ENCODE measurements at places on chromosomes 6 and 20. TPM values are rescaled to one million over a fixed set of nuclear protein-coding genes. Genes with fewer than 3 reads are reported as not detected.

The RWDD2A gene
- total RNA-seq, result 1.9 TPM

The TP53TG5 gene
- total RNA-seq, result not detected

The EDN1 gene
- 12.5 TPM for total RNA-seq

The KIAA1755 gene
- total RNA-seq, result 3.8 TPM

The CNR1 gene
- total RNA-seq, result 0.64 TPM

The PRR18 gene
- not detected for total RNA-seq

The LY6G6D gene
- not detected for total RNA-seq

The ENPP5 gene
- 0.22 TPM for total RNA-seq

The OTOR gene
- total RNA-seq, result not detected

The PLCB4 gene
- 16.1 TPM for total RNA-seq

The AGER gene
- total RNA-seq, result 0.15 TPM

The SLC2A10 gene
- total RNA-seq, result 27.6 TPM

The SPINT4 gene
- total RNA-seq, result not detected
